ENCODE measurements at places on chromosomes 6 and 20.

GRCh38 chr6:71533939-71534379 is 245.3 kb downstream of the OGFRL1 start:
- DNase-seq = no peak

GRCh38 chr6:144566868-144567615 is 281.9 kb downstream of the UTRN start:
- DNase-seq = no peak

DNA sequence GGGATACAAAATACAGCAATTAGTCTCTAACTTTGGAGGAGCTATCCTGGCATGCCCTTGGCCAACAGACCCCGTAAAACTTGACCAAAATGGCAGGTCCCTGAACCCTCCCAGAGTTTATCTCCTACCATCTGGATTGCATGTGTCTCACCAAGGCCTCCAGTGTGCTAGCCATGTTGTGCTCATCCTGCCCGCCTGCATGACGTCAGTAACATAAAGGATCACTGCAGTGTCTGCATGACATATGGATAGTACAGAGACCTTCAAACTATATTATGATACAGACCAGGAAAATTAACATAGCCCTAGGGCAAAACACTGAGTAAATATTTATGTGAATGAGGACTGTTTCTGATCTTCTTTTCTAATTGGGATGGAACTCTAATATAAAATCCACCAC is 25.3 kb downstream of the CPXM1 start:
- no peak for DNase-seq

DNA sequence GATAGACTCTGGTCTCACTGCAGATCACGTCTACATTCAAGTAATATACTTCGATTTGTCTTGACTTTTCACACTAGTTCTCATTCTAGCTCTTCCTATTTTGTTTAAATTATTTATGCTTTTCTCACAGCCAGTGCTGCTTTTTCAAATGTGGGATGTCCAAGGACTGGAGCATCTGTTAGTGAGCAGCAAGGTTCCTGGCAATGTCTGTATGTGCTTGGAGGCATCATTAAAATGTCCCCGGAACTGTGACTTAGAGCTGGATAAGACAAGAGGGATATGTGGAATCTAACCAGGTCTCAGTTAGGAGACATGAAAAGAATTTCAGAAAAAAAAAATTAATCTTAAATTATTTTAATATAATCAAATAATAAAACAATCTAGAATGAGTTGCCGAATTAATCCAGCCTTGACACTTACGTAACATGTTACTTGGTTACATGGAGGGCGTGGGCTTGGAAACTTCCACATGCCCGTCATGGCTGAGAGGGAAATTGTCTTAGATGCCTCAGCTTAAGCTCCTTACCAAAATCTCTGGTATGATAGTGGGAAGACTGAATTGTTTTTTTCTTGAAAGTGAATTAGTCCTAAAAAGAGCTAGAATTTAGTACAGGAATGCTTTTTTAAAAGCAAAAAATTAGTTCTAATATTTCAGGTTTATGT is 21.4 kb upstream of the CARMIL1 start:
- DNase-seq = no peak

DNA sequence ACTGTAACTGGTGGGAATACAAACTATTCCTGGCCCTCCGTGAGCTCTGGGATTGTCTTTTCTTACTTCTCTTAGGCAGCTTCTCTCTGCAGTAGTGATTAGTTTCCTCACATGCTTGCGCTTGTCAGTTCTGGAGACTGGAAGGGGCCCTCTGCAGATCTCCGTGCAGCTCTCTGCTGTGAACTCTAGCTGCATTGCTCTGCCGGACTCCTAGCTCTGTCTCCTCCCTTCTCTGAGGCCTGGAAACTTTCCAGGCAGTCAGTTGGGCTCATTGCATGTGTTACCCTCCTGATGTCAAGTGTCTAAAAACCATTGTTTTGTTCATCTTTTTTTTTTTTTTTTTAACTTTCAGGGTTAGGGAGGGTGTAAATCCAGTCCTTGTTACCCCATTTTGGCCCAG is 102.3 kb downstream of the CTNNBL1 start:
- DNase-seq = no peak

GRCh38 chr20:36145877-36146707 is 8.4 kb upstream of the EPB41L1 start:
- DNase-seq = no peak

- no peak for DNase-seq
These were observed 332.7 kb downstream of the CENPW start for GRCh38 chr6:126672649-126673048.

Measured in NCI-H2081 treated with DMSO at 0.1 percent for 48 hours (cell line).